ENCODE measurements at places on chromosomes 3 and 15.

- no peak for DNase-seq
These were observed 177.8 kb downstream of the SERPINI1 start for GRCh38 chr3:167913219-167913835.

GRCh38 chr15:100393008-100393407, 51.2 kb upstream of the ADAMTS17 start:
- DNase-seq: no peak

DNA sequence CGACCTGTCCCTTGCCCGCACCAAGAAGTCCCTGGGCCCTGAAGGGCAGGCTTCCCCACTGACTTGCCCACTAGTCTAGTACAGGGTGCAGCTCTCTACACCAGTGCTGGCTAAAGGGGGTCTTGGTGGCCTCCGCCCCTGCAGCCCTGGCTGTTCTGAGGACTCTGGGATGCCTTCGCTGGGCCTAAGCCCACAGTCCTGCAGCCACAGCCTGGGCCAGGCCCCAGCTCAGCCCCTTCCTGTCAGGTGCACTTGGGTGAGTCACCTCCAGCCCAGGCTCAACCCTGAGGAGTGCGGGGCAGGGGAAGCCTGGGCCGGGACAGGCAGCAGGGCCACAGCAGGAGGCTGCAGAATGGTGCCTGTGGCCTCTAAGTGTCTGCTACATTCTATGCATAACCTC, 971 bp downstream of the C3orf22 start:
- no peak for DNase-seq

DNA sequence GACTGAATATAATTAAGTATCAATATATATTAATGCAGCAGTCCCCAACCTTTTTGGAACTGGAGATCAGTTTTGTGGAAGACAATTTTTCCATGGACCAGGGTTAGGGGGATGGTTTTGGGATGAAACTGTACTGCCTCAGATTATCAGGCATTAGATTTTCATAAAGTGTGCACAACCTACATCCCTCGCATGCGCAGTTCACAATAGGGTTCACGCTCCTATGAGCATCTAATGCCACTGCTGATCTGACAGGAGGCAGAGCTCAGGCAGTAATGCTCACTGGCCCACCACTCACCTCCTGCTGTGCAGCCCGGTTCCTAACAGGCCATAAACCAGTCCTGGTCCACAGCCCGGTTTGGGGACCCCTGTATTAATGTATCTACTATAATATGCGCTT, 95.6 kb downstream of the ULK4 start:
- no peak for DNase-seq

- DNase-seq: no peak
These were observed 9.0 kb downstream of the COL6A5 start for GRCh38 chr3:130354430-130354829.

- no peak for DNase-seq
These were observed 31.3 kb downstream of the ASB7 start for GRCh38 chr15:100633763-100634075.

GRCh38 chr3:135214400-135214799, 419.3 kb downstream of the EPHB1 start:
- DNase-seq: no peak

- DNase-seq: no peak
These were observed 504.1 kb downstream of the TBL1XR1 start for GRCh38 chr3:176692966-176693785.

DNA sequence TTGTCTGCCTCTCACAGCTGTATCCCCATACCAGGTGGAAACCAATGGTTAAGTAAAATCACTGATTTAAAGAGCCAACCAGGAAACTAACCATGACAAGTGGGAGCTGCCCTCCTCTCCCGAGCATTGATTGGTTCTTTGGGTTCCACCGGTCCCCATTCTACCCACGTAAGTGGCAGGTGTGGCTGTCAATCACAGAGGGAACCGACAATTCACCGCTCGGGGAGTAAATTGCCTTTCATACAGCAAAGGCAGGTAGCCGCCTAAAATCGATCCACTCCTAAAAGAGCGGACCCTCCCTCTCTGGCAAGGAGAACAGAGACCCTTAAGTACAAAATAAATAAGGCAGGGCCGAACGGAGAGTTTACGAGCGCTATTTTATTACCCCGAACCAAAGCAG, 1.2 kb downstream of the ERC2 start:
- DNase-seq: no peak

DNA sequence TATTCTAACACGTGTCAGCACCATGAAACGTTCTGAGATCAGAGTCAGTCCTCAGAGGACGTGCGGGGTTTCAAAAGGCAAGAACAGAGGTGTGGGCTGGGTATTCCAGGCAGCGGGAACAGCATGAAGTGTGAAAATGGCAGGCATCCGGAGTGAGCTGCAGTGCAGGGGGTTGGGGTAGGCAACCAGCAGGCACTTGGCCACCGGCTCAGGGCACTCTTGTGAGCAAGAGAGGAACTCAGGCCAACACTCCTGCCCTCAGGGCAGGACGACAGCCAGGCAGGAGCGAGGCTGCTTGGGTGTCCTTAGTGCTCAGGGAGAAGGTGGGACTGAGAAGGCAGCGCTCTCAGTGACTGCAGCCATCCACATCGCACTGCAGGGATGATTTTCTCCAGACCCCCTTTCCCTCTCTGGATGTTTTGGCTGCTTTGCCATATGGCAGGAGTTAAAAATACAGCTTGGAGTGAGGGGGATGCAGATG, 151.1 kb downstream of the NUP210 start:
- DNase-seq: no peak

DNA sequence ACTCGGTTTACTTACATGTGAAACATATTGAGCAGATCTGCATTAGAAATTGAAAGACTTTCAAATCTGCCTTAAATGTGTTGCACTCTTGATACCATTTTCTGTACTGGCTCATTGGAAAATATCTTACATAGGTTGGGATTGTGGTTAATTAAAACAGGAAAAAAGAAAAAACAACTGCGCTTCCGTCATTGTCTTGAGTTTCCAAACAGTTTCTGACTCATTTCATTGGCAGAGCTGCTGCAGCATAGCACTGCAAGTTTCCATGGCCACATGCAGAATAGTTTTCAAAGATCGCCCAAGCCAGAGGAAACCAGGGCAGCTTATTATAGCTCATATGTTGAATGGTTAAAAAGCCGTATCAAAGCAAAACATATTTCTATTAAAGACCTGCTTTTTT, 446.6 kb upstream of the BCHE start:
- no peak for DNase-seq

GRCh38 chr15:67070150-67070549, 4.7 kb downstream of the SMAD3 start:
- DNase-seq: no peak

GRCh38 chr3:77096966-77097890, 57.3 kb downstream of the ROBO2 start:
- no peak for DNase-seq

DNA sequence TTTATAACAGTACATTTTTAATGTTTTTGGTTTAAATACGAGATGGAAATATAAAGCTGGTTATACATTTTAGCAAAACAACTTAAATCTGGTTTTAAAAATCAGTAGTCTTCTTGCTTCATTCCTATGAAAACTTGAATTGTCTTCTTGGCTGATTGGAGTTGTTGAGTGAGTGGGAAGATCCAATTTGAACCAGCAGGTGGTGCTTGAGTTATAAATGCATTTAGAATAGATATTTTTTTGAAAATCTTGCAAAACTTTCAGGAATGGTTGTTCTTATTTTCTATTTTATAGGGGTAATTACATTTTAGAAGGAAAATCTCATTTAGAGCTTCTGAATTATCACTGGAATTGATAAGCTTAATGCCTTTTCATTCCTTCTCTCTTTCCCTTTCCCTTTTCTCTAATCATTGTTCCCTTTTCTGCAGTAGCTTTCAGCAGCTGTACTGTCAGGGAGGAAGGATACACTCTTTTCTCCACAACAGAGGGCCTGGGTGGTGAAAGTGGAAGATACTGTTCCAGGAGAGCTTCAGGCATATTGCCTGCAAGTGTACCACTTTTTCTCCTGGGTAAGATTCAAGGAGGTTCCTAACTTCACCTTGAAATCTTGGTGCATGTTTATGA, 335.6 kb downstream of the NLGN1 start:
- DNase-seq: no peak

GRCh38 chr3:58157700-58158099, 53.1 kb downstream of the DNASE1L3 start:
- DNase-seq: no peak

DNA sequence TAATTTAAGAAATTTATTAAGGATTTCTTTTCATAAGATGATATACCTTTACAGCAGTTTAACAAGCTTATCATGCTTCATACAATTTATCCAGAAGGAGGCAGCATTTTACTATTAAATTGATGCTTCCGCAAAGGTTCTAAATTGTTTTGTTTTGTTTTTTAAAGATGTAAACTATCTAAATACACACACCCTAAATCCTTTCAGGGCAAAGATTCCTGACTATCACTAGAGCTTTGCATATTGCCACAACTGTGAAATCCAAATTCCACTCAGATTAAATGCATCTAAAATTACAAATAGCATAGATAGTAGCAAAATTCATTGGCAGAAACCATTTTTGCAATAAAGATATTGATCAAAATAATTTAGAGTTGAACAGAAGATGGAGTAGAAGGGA, 44.5 kb upstream of the CCNL1 start:
- no peak for DNase-seq

All from stimulated activated CD8-positive, alpha-beta memory T cell treated with anti-CD3 and anti-CD28 coated beads, Interleukin-7, amount 100 ng/mL, for 1 hour (primary cell).